ENCODE measurements at places on chromosomes 7 and 10.

- DNase-seq, result no peak
Measured at GRCh38 chr7:147904219-147904576, 686.4 kb upstream of the C7orf33 start.

DNA sequence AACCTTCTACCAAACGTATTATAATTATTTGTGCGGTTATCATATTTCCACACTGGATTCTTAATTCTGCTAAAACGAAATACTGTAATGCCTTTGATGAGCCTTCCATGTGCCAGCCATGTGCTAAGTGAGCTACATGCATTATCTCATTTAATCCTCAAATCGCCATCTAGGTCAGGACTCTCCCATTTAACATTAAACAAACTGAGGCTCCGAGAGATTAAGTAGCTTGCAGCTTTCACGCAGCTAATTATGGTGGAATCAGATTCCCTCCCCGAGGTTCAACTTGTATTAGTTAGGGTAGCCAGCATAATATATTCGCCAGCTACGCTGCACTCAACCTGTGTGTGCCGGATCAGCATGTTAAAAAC is 798 bp upstream of the TSPAN33 start:
- no peak for DNase-seq

DNA sequence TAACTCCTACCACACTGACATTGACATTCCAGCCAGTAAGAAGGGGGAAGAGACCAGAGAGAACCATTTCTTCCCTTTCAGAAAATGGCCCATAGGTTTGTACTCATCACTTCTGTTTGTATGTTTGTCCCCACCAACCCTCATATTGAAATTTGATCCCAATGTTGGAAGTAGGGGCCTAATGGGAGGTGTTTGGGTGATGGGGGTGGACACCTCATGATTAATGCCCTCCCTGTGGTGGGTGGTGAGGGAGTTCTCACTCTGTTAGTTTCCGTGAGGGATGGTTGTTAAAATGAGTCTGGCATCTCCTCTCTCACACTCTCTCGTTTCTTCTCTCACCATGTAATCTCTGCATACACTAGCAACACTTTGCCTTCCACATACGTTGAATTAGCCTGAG is 21.4 kb downstream of the CADPS2 start:
- no peak for DNase-seq

GRCh38 chr7:146728141-146728540 is 611.5 kb downstream of the CNTNAP2 start:
- no peak for DNase-seq

DNA sequence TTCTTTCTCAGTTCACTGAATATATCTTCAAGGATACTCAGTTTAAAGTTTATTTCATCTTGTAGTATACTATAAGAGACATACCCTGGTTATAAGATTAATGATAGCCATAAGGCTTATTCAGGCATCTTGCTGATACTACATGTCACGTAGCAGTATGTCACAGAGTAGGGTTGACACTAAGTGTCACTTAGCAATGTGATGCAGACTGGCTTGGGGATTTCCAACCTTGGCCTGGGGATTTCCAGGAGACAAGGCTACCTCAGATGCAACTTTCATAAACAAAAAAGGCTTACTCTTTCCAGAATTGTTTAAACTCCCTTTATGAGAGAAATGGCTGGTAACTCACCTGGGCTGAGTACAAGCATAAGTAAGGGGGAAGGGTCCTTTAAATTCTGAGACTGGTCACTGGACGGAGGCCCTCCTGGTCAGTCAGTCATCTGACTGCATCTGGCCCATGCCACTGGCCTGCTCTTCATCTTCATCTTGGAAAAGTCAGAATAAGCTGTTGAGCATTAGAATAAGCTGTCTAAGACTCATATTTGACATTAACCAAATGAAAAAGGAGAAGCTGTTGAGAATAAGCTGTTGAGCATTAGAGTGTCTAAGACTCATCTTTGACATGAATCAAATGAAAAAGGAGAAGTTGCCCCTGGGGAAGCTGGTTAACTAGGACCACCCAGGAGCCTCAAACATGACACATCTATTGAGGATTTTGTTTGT is 9.5 kb downstream of the SLC13A1 start:
- no peak for DNase-seq

DNA sequence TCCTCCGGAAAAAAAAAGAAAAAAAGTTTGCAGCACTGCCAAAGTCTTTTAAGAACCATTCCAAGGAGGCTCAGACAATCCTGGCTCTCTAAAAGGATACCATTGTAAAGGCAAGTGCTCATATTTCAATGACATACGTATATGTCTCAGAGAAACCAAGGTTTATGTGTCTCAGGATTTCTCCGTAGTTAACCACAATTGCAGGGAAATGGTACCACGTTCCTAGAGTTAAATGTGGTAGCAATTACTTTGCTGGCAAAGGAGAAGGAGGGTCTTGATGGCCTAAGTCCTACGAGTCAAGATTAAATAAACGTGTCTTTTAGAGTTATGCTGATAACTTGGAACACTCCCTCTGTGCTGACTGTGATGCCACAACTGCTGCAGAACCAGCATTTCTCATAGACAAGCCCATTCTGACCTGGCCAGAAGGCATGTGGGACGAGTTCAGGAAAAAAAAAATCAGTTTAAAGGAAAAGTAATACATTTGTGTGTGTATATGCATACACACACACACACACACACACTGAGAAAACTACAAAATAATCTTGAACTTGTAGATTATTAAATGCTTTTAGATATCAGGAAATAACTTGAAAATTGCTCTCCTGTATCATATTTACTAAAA is 245.9 kb downstream of the FGFR2 start:
- DNase-seq, result no peak

DNA sequence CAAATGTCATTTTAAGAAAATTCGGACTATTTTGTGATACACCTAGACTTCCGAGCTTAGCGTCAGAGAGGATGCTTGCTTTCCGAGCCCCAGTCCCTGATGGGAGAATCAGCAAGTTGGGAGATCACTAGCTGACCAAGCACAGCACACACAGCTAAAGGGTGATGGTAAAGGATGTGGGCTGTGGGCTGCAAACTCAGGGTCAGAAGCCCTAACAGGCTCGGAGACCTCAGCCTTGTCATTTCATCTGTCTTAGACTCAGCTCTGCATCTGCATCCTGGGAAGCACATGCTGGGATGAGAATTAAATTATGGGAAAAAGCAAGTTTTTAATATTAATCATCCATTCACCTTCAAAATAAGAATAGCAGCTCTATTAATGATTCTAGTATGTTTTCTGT is 3.3 kb downstream of the CUBN start:
- no peak for DNase-seq

- no peak for DNase-seq
Measured at GRCh38 chr7:28939844-28940544, 18.1 kb downstream of the TRIL start.

GRCh38 chr7:135257-135653 is 57.1 kb upstream of the FAM20C start:
- DNase-seq, result no peak

- no peak for DNase-seq
Measured at GRCh38 chr10:122379537-122379936, 5.0 kb downstream of the PLEKHA1 start.

Measured in CD4-positive, alpha-beta T cell treated with Interleukin-2 at 100 ng/mL for 4 hours (primary cell).